Progenitor cell of endocrine pancreas (in vitro differentiated cells): ENCODE measurements at places on chromosomes 11 and 22. TPM values are rescaled to one million over a fixed set of nuclear protein-coding genes. Genes with fewer than 3 reads are reported as not detected.

APLNR gene
- total RNA-seq, result 0.12 TPM in 1 of 2 replicates, not detected in the other

SH3BP1 gene
- 25.4 and 27.4 TPM in 2 replicates for total RNA-seq

RFPL1 gene
- total RNA-seq, result 0.22 TPM in 1 of 2 replicates, not detected in the other

ANKK1 gene
- total RNA-seq, result 0.11 and 0.41 TPM in 2 replicates

GPHA2 gene
- 0.41 TPM in 1 of 2 replicates, not detected in the other for total RNA-seq

TYMP gene
- 1.6 and 2.0 TPM in 2 replicates for total RNA-seq

MMP1 gene
- total RNA-seq, result 0.24 and 1.3 TPM in 2 replicates

TRIM49 gene
- total RNA-seq, result not detected in 2 replicates

LMF2 gene
- total RNA-seq, result 59.0 and 65.5 TPM in 2 replicates

GRCh38 chr11:17738151-17738973 lies 3.8 kb downstream of the KCNC1 start:
- H3K27me3 ChIP-seq, result peaks cover 35% of the 10 kb centered on the region
- H3K36me3 ChIP-seq, result peaks cover 1% of the 10 kb centered on the region
- H3K4me3 ChIP-seq, result no peak overlapping the region
- no peak for DNase-seq
- H3K27ac ChIP-seq, result no peak overlapping the region
- peaks cover 7% of the 10 kb centered on the region for H3K4me1 ChIP-seq

- DNase-seq, result peak; percentile 30
- H3K4me3 ChIP-seq, result peak within 1 kb of the TSS; percentile 82
- no peaks in the 10 kb centered on the region for H3K36me3 ChIP-seq
- H3K27ac ChIP-seq, result peak within 1 kb of the TSS; percentile 73
Observed at GRCh38 chr22:30245985-30246813, at the start of gene LIF. TSS of gene LIF (minus strand) at chr22:30246759. CDS start at chr22:30246695, 64 bp downstream.

DNA sequence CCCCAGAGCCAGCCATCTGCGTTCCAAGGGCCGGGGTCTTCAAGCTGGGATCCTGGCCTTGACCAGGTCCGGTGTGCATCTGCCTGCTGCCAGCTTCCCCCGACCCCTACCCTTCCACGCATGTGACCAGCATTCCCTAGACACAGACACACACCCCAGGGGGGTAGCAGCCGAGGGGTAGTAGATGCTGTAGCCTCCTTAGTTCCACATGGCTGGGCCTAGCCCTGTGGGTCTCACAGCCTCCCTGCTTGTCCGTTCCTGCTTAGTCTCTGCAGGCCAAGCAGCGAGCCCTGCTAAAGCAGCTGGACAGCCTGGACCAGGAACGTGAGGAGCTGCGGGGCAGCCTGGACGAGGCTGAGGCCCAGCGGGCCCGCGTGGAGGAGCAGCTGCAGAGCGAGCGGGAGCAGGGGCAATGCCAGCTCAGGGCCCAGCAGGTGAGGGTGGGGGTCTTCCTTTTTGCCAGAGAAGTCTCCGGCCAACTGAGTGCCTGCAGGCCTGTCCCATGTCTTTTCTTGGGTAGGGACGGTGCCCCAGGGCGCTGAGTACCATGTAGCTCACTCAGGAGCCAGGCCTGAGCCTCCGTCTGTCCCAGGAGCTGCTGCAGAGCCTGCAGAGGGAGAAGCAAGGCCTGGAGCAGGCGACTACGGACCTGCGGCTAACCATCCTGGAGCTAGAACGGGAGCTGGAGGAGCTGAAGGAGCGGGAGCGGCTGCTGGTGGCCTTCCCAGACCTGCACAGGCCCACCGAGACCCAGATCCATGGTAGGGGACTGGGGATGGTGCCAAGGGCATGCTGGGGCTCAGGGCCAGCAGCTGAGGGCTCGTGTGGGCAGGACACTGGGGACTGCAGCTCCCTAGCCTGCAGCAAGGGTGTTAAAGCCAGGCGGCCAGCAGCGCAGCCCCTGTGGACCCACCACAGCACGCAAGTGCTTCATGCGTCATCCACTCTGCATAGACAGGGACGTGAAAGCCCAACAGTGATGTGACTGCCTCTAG lies 13.6 kb downstream of the RNF215 start:
- H3K27ac ChIP-seq, result no peak overlapping the region
- no peak for DNase-seq
- peaks cover 3% of the 10 kb centered on the region for H3K36me3 ChIP-seq
- no peaks in the 10 kb centered on the region for H3K27me3 ChIP-seq
- H3K4me1 ChIP-seq, result no peaks in the 10 kb centered on the region

GRCh38 chr11:126403658-126404057 lies 48.2 kb downstream of the ST3GAL4 start:
- no peak overlapping the region for H3K27ac ChIP-seq
- no peak for DNase-seq
- H3K4me3 ChIP-seq, result no peak overlapping the region
- peaks cover 2% of the 10 kb centered on the region for H3K36me3 ChIP-seq
- peaks cover 14% of the 10 kb centered on the region for H3K4me1 ChIP-seq

DNA sequence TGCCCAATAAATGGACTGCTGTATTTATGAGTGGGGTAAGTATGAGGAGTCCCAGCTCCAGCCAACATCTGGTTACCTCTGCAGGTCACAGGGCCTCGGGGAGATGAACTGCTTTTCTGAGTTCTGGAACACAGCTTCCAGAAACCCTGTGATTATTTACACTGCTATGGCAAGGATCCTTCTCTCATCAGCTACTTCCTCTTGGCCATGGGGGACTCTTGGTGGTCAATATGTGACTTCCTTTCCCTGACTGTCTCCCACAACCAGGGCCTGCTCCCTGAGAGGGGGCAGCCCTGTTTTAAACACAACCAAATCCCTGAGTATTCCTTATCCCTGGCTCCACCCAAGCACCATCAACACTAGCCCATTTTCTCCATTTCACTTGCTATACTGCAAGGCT lies 10.0 kb downstream of the RHOG start:
- no peak overlapping the region for H3K4me3 ChIP-seq
- peaks cover 10% of the 10 kb centered on the region for H3K36me3 ChIP-seq
- DNase-seq, result no peak
- peak overlapping the region; percentile 84 for H3K27ac ChIP-seq

GRCh38 chr11:57276971-57277675 lies 40.1 kb upstream of the APLNR start:
- H3K27me3 ChIP-seq, result peaks cover 3% of the 10 kb centered on the region
- H3K27ac ChIP-seq, result no peak overlapping the region
- no peak overlapping the region for H3K4me3 ChIP-seq
- H3K36me3 ChIP-seq, result no peaks in the 10 kb centered on the region
- DNase-seq, result no peak

DNA sequence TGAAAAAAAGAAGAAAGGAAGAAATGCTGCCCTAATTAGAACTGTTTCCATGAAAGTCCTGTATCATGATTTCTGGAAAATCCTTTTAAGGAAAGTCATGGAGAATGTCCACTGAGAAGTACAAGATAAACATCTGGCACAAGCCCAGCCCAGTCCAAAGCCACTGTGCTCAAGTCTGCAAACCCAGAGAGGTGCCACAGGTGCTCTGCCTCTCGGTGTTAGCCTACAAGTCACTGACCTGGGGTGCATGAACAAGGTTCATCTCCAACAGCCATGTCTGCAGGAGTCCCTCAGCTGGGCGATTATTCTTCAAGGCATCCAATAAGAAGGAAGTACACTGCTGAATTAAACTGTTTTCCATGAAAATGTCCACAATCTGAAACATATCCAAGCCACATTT lies 51.1 kb upstream of the SLC25A1 start:
- peaks cover 19% of the 10 kb centered on the region for H3K36me3 ChIP-seq
- H3K27me3 ChIP-seq, result no peaks in the 10 kb centered on the region
- no peak overlapping the region for H3K4me3 ChIP-seq
- DNase-seq, result no peak
- no peaks in the 10 kb centered on the region for H3K4me1 ChIP-seq

GRCh38 chr11:20021771-20022362 lies 138.4 kb downstream of the DBX1 start:
- DNase-seq, result no peak
- no peak overlapping the region for H3K4me3 ChIP-seq
- no peaks in the 10 kb centered on the region for H3K27me3 ChIP-seq
- H3K4me1 ChIP-seq, result peaks cover 38% of the 10 kb centered on the region
- no peak overlapping the region for H3K27ac ChIP-seq

- peaks cover 3% of the 10 kb centered on the region for H3K4me1 ChIP-seq
- peak overlapping the region; percentile 36 for H3K4me3 ChIP-seq
- no peak overlapping the region for H3K27ac ChIP-seq
- peak; percentile 67 for DNase-seq
- H3K36me3 ChIP-seq, result peaks cover 1% of the 10 kb centered on the region
Observed at GRCh38 chr22:37267135-37267587, 15.1 kb upstream of the CYTH4 start.

- no peak for DNase-seq
- H3K4me1 ChIP-seq, result no peaks in the 10 kb centered on the region
Observed at GRCh38 chr22:39422101-39422500, 22.5 kb downstream of the TAB1 start.

- no peak overlapping the region for H3K27ac ChIP-seq
- no peak for DNase-seq
- H3K27me3 ChIP-seq, result no peaks in the 10 kb centered on the region
- H3K36me3 ChIP-seq, result peaks cover 3% of the 10 kb centered on the region
Observed at GRCh38 chr22:47354668-47355387, 592.4 kb downstream of the TBC1D22A start.

GRCh38 chr22:44369293-44369661 lies 56.5 kb upstream of the SHISAL1 start:
- no peak for DNase-seq
- H3K4me3 ChIP-seq, result no peak overlapping the region
- H3K27me3 ChIP-seq, result peaks cover 9% of the 10 kb centered on the region
- no peaks in the 10 kb centered on the region for H3K36me3 ChIP-seq
- H3K27ac ChIP-seq, result no peak overlapping the region

DNA sequence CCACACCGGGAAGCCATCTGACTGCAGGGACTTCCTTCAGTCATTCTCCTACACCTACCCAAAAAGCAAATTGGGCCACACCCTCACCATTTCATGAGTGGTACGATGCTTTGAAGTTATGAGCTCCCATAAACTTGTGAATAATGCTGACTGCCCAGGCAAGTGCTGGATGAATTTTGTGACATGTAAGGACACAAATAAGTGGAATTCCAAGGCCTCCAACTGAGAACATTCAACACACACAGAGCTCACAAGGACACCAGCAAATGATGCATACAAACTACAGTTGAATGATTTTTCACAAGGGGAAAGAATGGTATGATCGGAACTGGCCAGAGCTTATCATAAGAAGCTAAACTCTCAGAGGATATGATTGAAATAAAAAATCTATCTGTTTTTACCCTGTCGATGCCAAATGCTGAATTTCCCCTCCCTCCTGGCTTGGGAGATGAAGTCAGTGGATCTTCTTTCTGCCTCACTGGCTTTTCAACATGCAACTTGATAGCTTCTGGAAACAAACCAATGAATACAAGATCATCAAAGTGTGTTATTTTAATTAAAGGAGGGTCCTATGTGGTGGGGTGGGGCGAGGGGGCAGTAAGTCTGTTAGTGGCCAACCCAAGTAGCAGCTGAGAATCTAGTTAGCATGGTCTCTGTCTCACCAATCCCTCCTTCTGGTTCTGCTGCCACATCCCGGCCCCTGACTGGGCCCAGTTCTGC lies 123.8 kb downstream of the WT1 start:
- no peaks in the 10 kb centered on the region for H3K36me3 ChIP-seq
- peaks cover 9% of the 10 kb centered on the region for H3K4me1 ChIP-seq
- DNase-seq, result no peak
- peaks cover 9% of the 10 kb centered on the region for H3K27me3 ChIP-seq
- no peak overlapping the region for H3K4me3 ChIP-seq

GRCh38 chr11:130163346-130164220 lies 4.0 kb downstream of the ST14 start:
- H3K27me3 ChIP-seq, result peaks cover 10% of the 10 kb centered on the region
- no peaks in the 10 kb centered on the region for H3K36me3 ChIP-seq
- H3K4me1 ChIP-seq, result peaks cover 16% of the 10 kb centered on the region
- H3K4me3 ChIP-seq, result no peak overlapping the region
- DNase-seq, result no peak

DNA sequence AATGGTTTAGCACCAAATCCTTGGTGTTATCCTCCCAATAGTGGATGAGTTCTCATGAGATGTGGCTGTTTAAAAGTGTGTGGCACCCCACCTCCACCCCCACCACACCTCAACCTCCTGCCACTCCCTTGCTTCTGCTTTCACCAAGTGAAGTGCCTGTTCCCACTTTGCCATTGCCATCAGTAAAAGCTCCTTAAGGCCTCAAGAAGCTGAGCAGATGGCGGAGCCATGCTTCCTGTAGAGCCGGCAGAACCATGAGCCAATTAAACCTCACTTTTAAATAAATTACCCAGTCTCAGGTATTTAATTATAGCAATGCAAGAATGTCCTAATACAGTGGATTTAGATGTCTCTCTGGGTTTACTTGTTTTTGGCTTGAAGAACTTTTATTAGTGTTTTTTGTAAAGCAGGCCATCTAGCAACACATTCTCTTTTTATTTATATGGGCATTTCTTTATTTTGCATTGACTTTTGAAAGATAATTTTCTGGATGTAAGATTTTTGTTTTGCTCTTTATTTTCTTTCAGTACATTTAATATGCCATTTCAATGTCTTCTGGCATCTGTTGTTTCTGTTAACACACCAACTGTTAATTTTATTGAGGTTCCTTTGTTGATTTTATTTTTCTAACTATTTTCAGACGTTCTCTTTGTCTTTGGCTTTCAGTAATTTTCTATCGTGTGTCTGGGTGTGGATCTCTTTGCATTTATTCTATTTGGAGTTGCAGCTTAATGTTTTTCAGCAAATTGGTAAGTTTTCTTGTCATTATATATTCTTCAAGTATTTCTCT lies 724.5 kb upstream of the CNTN5 start:
- H3K4me3 ChIP-seq, result no peak overlapping the region
- H3K27me3 ChIP-seq, result no peaks in the 10 kb centered on the region
- H3K4me1 ChIP-seq, result no peaks in the 10 kb centered on the region
- DNase-seq, result no peak
- no peaks in the 10 kb centered on the region for H3K36me3 ChIP-seq

DNA sequence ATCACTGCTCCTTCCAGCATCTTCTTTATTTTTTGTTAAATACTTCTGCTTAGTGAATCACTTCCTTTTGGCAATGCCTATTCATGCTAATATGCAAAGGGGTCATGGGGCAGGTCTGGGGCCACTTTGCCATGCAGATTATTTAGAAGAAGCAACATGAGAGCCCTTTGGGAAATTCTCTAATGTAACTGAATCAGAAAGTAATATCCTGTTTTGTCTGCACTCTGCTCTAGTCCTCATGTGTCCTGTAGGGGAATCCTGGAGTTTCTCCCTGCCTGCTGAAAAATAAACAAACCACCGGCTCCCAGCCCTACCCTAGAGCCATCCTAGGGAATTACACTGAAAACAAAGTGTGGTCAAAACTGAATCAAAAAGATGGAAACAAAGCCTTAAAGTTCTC lies 176.5 kb upstream of the POU2AF2 start:
- H3K27ac ChIP-seq, result no peak overlapping the region
- no peaks in the 10 kb centered on the region for H3K36me3 ChIP-seq
- no peaks in the 10 kb centered on the region for H3K27me3 ChIP-seq
- DNase-seq, result no peak
- no peak overlapping the region for H3K4me3 ChIP-seq
